ENCODE measurements at places on chromosomes 2 and 18. TPM values are rescaled to one million over a fixed set of nuclear protein-coding genes. Genes with fewer than 3 reads are reported as not detected.

Gene DSC2
- 20.9 TPM for total RNA-seq

Gene ARHGAP15
- total RNA-seq = 20.8 TPM

Gene PSMD14
- total RNA-seq = 60.3 TPM

Gene EGR4
- not detected for total RNA-seq

Gene TGFA
- total RNA-seq = 3.4 TPM

Gene KCNS3
- 10.9 TPM for total RNA-seq

Gene MAPRE2
- total RNA-seq = 71.9 TPM

Gene ETAA1
- 39.5 TPM for total RNA-seq

Gene GPR45
- not detected for total RNA-seq

Gene ACTG2
- 53.9 TPM for total RNA-seq

Gene CRYGA
- total RNA-seq = 885 TPM

Gene COL4A4
- total RNA-seq = 11.7 TPM
